ENCODE measurements at places on chromosomes 2 and 18. TPM values are rescaled to one million over a fixed set of nuclear protein-coding genes. Genes with fewer than 3 reads are reported as not detected.
A peak's percentile ranks its signal among the peaks of the same experiment; 100 is the strongest.

The CHRND gene
- total RNA-seq: not detected

The KCMF1 gene
- total RNA-seq: 35.2 TPM

The SH2D6 gene
- not detected for total RNA-seq

- no peak for DNase-seq
Measured at GRCh38 chr2:12918138-12918834, 201.6 kb downstream of the TRIB2 start.

GRCh38 chr18:78913395-78913794, 66.2 kb upstream of the SALL3 start:
- DNase-seq: no peak

GRCh38 chr2:95669441-95669991, 77.7 kb downstream of the TRIM43 start:
- no peak for DNase-seq

DNA sequence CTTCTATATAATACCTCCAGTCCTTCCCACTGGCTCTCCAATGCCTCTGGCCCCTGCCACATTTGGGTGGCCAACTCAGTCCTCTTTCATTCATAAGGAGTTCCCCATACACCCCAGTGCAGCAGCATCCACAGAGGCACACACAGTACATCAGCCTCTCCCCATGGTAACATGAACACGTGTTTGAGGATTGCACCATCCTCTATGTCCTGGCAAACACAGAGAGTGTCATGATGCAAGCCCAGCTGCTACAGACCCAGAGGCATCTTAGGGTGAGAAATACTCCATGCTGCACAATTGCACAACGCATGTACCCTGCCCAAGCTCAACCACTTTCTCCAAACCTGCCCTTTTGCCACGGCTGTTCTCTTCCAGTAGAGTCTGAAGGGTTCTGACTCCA, 11.5 kb downstream of the IGFBP5 start:
- peak; percentile 93 for DNase-seq

GRCh38 chr2:30694286-30695055, 112.8 kb downstream of the CAPN13 start:
- DNase-seq: no peak

The CCT4 gene
- total RNA-seq: 74.7 TPM
